GM23248 (cell line): ENCODE measurements at places on chromosomes 3 and 15.

GRCh38 chr3:15355086-15355485, 22.7 kb upstream of the SH3BP5 start:
- DNase-seq: no peak

- no peak for DNase-seq
Observed at GRCh38 chr3:71771126-71771525, 13.8 kb downstream of the PROK2 start.

- DNase-seq: no peak
Observed at GRCh38 chr3:76035117-76035516, 249.8 kb upstream of the ZNF717 start.

- peak; percentile 68 for DNase-seq
Observed at GRCh38 chr3:173983343-173983742, 585.8 kb downstream of the NLGN1 start.

GRCh38 chr3:43187836-43188479, 82.1 kb upstream of the POMGNT2 start:
- DNase-seq: no peak

DNA sequence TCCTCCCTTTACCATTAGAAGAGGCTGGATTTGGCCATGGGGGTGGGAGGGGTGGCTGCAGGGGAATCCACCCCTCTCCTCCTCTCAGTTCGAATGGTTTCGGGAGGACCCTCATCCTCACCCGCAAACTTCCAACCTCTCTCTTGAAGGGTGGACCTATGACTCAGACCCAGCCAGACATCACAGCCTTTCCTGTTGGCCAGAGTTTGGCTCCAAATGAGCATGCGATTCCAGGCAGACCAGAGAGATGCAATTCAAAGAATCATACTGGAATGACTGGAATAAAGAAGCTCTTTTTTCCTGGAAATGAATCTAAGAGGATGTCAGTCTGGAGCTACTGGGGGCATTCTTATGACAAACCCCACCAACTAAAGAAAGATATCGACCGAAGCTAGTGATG, 516.7 kb upstream of the MDFIC2 start:
- DNase-seq: peak; percentile 87

DNA sequence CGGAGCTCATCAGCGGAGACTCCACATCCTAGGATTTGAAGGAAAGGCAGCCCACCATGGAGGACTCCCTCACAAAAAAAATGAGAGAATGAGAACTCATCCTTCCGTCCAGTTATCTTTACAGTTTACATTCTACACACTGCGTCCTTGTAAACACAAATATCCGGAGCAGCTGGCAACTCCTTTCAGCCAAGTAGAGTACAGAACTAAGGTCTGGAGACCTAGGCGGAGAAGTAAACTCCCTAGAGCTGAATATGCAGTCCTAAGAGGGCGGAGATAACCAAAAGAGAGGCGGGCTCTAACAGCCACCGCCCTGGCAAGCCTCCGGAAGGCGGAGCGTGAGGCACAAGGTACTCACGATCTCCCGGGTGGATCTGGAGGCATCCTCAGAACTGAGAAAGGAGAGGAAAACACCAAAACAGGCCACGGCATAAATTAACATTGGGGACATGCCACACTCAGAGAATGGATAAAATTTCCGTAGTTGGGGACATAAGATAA, 924 bp upstream of the SIN3A start:
- peak; percentile 95 for DNase-seq

DNA sequence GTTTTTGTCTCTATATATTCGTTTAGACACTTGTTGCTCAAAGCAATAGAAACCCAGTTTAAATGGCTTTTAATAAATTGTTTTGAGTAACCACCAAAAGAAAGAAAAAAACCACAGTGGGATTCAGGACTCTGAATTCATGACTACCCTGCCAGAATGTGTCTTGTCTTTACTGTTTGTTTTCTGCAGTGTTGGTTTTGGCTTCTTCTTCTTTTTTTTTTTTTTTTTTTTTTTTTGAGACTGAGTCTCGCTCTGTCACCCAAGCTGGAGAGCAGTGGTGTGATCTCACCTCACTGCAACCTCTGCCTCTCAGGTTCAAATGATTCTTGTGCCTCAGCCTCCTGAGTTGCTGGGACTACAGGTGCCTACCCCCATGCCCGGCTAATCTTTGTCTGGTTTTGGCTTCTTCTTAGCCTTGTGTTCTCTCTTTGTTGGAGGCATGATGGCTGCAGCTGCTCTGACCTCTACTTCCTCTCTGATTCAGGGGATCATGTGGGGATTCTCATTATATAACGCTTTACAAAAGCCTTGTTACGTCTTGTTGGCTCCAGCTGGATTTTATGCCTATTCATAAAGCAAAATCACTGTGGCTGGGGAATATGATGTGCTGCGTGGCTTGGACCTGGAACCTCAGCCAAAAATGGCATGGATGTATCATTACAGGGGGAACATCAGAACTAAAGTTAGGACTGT, 54.0 kb downstream of the PLS1 start:
- DNase-seq: no peak
